ENCODE measurements at places on chromosomes 1 and 21. TPM values are rescaled to one million over a fixed set of nuclear protein-coding genes. Genes with fewer than 3 reads are reported as not detected.

DNA sequence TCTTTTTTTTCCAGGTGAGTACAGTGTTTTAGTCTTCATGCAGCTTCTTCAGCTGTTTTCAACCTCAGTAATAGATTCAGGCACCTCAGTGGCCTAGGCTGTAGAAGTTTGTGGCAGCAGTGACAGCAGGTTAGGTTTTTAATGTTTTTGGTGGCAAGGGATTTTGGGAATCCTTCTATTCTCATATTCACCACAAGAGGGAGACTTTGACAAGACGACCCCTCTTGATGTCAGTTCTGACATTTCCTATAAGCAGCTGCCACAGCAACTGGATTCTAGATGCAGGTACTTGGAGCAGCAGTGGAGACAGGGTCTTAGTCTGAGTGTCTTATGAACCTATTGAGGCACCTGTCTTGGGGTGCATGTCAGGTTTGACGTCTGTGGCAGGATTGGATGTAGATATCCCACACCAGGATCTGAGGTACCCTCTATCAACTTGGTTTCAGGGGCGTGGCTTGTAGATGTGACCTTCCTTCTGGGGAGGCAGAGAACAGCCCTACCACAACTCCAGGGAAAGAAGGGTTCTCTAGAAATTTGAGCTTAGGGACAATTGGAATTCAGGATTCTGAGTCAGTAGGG lies 1104.2 kb upstream of the TMPRSS15 start:
- H3K4me1 ChIP-seq: no peaks in the 10 kb centered on the region
- no peak overlapping the region for H3K4me3 ChIP-seq
- H3K36me3 ChIP-seq: no peaks in the 10 kb centered on the region
- no peak for DNase-seq
- no peak overlapping the region for H3K27ac ChIP-seq

DNA sequence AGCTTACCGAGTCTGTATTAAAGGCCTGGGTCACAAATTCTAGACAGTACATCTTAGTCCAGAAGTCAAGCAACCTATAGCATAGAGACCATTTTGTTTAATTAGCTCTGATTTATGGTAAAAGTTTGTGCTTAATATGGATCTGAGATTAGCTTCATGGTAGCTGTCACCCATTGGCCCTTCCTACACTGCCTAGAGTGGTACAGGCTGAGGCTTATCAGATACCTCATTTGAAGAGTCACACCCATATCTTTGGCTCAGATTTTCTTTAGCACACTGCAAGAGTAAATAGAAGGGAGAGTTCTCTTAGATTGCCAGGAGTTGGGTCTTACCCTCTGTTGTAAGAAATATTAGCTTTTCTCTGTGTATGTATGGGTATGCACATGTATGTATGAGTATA lies 3.6 kb downstream of the AK4 start:
- H3K36me3 ChIP-seq: no peaks in the 10 kb centered on the region
- no peak for DNase-seq

The ERG gene
- 19.6 TPM for total RNA-seq

The OR2L13 gene
- 0.94 TPM for total RNA-seq
